Fibroblast of skin of scalp (primary cell): ENCODE measurements at places on chromosomes 11 and 22.

GRCh38 chr11:88474655-88475054 lies 137.1 kb upstream of the CTSC start:
- DNase-seq, result no peak

- DNase-seq, result peak; percentile 96
These were observed 87.0 kb upstream of the THY1 start for GRCh38 chr11:119509969-119510401.

GRCh38 chr11:2780850-2781407 lies 81.1 kb upstream of the KCNQ1OT1 start:
- DNase-seq, result no peak

- DNase-seq, result no peak
These were observed 202.6 kb downstream of the AASDHPPT start for GRCh38 chr11:106280036-106280435.

DNA sequence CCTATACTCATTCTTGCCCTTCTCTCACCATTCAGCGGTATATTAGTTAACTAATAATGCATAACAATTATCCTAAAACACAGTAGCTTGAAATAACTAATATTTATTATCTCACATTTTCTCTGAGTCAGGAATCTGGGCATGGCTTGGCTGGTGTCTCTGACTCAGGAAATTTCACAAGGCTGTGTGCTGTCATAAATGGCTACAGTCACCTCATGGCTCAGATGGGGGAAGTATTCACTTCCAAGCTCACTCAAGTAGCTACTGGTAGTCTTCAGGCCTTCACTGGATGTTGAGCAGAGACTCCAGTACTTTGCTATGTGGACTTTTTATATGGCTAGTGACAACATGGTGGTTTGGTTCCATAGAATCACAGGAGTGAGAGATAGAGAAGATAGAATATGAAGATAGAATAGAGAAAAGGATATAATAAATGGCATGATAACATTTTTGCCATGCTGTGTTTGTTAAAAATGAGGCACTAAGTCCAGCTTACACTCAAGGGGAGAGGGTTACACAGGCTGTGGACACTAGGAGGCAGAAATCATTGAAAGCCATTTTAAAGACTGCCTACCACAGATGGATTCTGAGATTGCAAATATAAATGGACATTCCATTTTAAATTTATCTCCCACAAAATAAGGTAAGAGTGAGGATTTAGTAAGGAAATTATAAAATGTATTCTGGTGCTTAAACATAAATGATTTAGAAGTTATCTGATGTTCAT lies 997.8 kb upstream of the CHORDC1 start:
- peak; percentile 68 for DNase-seq

DNA sequence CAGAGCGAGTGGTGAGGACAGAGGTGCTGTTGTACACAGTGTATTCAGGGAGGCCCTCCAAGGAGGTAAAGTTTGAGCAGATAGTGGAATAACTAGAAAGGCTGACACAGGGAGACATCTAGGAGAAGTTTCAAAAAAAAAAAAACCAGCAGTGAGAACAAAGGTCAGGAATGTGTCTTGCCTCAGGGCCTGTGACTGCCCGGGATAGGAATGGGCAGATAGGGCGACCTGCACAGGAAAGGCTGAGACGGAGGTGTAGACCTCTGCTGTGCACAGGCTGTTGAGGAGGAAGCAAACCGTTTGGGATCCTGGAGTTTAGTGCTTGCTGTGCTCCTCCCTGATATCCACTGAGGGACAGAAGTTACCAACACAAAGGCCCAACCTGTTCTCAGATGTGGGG lies 406.5 kb upstream of the B3GAT1 start:
- no peak for DNase-seq

DNA sequence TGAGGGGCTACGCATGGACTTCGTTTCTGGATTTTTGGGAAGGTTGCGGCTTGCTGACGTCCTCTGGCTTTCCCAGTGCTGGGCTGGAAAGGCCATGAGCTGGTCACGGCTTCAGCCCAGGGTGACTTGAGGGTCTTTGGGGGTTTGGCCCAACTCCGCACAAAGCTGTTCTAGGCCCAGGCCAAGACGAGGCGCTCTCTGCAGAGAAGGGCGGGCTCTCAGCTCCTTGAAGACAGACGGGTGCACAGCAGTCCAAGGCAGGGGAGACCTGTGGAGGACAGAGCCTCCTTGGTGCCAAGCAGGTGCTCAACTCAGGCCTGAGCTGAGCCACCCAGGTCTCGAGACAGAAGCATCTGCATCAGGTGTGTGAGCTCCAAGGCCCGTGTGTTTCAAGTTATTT lies 1003.7 kb downstream of the BRD1 start:
- DNase-seq, result no peak

- peak; percentile 50 for DNase-seq
These were observed 22.0 kb downstream of the BDNF start for GRCh38 chr11:27678242-27678641.

GRCh38 chr22:49257551-49257961 lies 570.1 kb downstream of the BRD1 start:
- DNase-seq, result no peak

- DNase-seq, result no peak
These were observed 95.0 kb downstream of the AMOTL1 start for GRCh38 chr11:94862926-94863880.

DNA sequence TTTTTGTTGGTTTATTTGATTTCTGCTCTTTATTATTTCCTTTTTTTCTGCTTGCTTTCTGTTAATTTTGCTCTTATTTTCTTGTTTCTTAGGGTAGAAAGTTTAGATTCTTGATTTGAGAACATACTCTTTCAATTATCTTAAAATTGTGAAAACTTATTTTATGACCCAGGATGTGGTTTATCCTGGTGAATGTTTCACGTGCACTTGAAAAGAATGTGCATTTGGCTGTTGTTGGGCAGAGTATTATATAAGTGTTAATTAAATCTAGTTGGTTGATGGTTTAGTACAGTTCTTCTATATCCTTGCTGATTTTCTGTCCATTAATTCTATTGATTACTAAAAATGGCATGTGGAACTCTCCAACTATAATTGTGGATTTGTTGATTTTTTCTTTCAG lies 66.9 kb upstream of the NARS2 start:
- DNase-seq, result no peak

DNA sequence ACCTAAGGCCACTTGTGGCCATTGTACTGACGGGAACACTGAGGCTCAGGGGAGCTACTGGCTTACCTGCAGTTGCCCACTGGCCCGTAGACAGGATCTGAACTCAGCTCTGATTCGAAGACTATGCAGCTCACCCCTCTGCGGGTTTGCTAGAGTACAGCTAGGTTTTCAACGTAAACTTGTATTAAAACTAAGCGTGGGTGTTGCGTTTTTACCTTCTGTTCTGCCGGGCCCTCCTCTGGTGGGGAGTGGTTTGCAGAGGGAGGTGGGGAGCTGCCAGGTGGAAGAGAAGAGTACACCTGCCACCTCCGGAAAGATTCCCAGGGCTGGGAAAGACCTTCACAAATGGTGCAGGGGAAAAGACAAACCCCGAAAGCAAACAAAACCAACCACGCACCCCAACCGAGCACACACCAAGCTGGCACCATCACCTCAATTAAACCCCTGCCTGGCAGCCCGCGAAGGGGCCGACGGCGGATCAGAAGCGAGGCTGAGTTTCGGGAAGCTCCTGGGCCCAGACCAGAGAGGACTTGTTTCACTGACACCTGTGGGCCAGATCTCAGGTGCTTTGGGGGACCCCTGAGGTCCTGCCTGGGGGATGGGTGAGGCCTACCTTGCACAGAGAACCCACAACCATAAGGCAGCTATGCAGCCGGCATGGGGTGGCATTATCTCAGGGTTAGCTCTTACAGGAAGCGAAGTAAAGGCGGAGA lies 37.7 kb downstream of the SHISAL1 start:
- no peak for DNase-seq

- no peak for DNase-seq
These were observed 627.0 kb downstream of the KCNA4 start for GRCh38 chr11:29389793-29390192.

GRCh38 chr22:44361391-44362126 lies 48.8 kb upstream of the SHISAL1 start:
- no peak for DNase-seq

DNA sequence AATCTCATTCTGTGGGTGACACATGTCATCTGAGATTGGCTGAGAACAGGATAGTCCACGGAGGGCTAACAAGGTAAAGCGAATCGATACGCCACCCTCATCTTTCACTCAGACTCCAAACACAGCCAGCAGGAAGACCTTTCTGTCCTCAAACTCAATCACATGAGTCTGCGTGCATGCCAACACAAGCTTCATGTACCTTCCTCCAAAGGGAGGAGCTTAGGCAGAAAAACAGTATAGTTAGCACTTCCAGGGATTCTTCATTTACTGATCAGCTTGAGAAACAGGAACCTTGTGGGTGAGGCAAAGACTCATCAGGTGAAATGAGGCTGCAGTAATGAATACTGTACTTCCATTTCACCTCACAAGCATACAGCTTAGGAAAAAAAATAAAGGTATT lies 767.1 kb upstream of the API5 start:
- DNase-seq, result no peak

- DNase-seq, result peak; percentile 18
These were observed 139.6 kb upstream of the LMO1 start for GRCh38 chr11:8403310-8403709.

GRCh38 chr11:116641561-116642045 lies 131.2 kb downstream of the BUD13 start:
- DNase-seq, result peak; percentile 7

DNA sequence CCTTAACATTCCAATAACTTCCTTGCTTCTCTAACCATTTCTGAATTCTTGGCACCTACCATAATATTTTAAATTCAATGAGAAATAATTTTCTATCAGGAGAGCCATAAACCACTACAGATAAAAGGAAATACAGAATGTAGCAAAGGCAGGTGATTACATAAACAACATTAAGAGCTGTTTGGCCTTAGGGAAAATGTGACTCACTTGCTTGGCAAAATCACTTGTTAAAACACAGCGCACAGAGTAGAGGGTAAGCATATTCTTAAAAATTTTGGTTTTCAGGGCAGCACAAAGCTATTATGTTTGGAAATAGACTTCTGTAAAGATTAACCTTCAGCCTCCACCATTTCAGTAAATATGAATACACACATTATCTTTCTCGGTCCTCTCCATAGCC lies 26.4 kb downstream of the IZUMO1R start:
- no peak for DNase-seq

GRCh38 chr11:123434262-123434661 lies 4.2 kb downstream of the GRAMD1B start:
- DNase-seq, result peak; percentile 34

- DNase-seq, result peak; percentile 28
These were observed 4.1 kb downstream of the MMP20 start for GRCh38 chr11:102620818-102621561.

DNA sequence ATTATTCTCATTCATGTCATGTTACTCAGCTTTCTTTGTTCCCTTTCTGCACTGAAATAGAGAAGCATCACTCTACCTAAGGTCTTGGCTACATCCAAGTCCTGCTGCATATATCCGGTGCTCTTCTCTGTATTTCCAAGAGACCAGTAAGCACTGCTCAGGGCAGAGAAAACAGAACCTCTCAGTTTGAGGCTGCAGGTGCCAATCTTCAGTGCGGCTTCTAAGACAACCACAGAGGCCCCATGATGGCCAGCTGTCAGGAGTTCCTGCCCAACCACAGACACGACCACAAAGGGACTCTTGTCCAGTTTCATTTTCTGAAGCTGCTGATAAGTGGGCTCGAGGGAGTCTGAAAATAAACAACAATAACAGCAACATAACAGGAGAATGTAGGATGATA lies 378.4 kb upstream of the PITPNB start:
- no peak for DNase-seq

DNA sequence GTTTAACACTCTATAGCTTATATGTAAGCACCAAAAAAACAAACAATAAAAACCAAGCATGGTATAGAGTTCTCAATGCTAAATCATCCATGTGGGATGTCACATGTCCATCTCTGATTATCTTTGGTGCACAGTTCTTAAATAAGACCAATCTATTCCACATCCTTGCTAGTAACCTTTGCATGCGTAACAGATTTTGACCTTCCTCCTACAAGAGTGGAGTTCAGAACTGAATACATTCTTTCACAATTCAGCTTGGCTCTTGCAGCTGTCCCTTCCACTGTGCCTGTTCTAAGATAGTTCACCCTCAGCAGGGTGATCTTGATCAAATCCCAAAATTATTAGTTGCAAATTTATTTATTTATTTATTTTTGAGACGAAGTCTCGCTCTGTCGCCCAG lies 21.1 kb downstream of the PRR14L start:
- DNase-seq, result no peak

DNA sequence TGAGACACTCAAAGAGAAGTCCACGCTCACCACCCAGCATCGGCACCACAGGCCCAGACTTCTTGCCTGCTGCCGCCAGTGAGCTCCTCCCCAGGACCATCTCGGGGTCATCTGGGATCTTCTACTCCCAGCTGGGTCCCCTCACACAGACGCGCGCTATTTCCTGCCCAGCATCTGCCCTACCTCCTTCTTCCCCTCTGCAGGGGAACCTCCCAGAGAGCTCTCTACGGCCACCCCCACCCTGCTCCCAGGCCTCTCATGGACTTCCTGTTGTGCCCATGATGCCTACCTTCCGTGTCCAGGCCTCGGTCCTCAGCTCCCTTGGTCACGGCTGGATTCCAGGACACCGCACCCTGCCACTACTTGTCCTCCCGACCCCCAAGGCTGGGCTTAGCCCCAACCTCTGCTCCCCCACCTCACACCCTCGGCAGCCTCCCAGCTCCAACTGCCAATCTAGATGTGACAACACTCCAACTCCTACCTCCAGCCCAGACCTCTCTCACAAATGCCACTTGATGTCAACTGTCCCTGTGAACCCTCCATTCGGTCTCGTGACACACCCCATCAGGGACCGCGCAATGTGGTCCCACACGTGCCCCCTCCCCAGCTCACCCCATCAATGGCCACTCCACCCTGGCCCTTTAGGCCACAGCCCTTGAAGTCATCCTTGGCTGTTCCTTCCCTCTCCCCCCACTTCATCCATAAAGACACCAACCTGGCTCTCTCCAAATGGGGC lies 45.3 kb downstream of the SGSM3 start:
- no peak for DNase-seq

GRCh38 chr22:31872209-31872608 lies 72.1 kb upstream of the YWHAH start:
- no peak for DNase-seq

GRCh38 chr22:49899530-49899929 lies 18.7 kb downstream of the ALG12 start:
- DNase-seq, result no peak

DNA sequence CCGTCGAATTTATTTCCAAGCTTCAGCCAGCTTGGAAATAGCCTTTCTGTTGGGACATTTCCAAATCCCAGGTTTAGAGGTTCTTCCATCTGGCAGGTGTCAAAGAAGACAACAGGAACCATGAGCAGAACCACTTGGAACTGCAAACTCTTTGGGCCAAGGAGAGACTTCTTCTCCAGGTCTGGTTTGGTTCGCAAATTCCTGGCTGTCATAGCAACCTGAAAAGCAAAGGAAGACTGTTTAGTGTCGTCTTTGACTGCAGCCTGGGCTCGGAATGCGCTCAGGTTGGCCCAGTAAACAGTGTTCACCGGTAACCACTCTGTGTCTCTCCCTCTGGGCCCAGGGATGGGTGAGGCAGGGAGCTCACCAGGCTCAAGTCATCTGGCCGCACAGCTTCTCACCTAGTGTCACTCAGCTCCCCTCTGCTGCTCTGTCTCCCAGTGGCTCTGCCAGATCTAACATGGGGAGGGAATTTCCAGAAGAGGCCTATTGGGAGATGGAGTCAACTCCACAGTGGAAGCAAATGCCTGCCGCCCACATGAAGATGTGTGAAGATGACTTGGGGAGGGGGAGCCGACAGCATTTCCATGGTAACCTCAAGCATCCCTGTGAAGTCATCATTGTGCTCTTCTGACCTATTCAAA lies 11.9 kb upstream of the CLMP start:
- no peak for DNase-seq
